ENCODE measurements at places on chromosomes 12 and 14.

- DNase-seq: no peak
Measured at GRCh38 chr12:18591473-18591872, 146.3 kb downstream of the PLCZ1 start.

DNA sequence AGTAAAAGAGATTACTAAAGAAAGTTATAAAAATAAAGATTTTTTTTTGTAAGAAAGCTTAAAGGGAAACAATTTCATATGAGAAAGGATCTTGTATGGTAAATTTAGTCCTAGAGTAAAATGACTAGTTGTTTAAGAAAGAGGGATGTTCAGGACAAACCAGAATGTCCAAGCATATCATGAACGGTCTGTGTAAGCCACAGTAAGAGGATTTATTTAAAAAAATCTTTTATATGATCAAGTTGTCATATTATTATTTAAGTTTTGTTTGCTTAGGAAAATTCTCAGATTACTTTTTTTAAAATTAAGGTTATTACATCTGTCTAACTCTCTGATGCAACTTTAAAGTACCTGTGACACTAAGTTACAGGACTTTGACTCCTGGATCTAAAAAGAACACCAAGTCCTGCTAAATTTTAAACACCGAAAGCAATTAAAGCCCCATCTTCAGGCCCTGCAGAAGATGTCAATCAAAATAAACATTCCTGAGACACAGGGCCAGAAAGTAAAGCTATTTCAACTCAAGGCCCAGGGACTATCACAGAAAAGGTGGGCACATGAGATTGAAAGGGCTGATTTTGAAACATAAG lies 17.3 kb upstream of the CCDC196 start:
- no peak for DNase-seq

DNA sequence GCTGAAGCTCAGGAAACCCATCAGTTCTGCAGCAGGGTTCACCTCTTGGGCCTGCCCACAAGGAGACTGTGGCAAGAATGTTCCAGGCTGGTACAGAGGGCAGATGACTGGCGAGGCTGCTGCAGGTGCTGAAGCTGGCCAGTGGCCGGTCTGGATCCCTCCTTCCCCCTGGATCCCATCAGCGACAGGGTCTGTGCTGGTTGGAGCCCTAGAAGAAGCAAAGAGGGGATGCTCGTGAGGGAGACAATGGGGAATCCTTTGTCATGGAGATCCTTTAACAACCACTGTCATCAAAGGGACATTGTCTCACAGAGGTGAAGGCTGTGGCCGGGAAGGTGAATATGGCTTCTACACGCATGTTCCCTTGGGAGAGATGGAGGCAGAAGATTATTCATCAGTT lies 211.4 kb upstream of the TMEM132C start:
- no peak for DNase-seq

- DNase-seq: no peak
Measured at GRCh38 chr12:26378711-26379110, 183.3 kb downstream of the SSPN start.

DNA sequence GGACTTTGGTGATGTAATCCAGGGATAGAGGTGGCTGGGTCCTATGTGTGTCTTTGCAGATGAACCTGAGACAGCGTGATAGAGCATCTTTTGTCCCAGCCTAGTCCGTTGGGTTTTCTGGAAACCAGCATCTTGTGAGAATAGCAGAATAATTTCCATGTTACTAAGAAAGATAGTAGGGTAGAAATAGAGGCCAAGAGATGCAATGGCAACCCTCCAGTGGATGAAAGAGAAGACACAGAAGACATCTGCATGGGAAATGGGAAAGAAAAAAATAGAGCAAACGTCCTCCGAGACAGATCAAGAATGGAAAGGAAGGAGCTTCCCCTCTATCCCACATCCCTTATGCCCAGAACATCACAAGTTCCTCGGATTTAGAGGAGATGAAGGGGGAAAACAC lies 409.3 kb upstream of the TMEM132C start:
- DNase-seq: no peak

DNA sequence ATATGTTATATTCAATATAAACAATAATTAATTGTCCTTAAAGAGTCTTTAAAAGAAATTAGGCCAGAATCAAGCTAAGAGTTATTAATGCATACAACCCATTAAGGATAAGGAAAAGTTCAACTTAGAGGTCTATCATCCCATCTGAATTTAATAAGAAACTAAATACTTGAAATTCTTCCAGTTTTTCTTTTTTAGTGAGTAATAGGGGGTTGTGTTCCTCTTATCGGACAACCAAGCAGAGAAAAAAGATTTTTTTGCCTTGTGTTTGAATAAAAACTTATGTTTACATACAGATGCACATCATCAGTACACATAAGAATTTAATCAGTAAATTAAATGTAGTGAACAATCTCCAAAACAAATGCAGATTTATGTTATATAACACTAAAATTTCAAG lies 32.5 kb downstream of the PAWR start:
- DNase-seq: no peak

DNA sequence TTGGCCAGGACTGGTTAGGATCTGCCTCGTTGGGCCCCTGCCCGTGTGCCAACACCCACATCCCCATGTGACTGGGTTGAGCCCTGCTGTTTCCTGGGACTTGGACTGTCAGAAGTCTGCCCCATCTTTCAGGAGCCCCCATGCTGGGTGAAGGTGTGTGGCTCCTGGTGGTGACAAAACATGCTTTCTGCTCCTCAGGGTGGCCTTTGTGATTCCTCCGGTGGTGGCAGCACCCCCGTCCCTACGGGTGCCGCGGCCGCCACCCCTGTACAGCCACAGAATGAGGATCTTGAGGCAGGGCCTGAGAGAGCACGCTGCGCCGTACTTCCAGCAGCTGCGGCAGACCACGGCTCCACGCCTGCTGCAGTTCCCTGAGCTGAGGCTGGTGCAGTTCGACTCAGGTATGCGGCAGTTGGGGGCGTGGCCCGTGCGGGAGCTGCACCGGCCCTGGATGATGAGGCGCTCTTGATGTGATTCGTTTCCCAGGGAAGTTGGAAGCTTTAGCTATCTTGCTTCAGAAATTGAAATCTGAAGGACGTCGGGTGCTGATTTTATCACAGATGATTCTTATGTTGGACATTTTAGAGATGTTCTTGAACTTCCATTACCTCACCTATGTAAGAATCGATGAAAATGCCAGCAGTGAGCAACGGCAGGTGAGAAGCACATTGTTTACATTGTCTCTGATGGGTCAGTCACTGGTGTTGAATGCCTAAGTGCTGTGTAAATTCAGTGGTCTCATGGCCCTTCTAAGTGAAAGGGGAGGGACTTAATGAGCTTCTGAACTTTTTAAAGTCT lies 80.0 kb downstream of the EP400 start:
- no peak for DNase-seq

DNA sequence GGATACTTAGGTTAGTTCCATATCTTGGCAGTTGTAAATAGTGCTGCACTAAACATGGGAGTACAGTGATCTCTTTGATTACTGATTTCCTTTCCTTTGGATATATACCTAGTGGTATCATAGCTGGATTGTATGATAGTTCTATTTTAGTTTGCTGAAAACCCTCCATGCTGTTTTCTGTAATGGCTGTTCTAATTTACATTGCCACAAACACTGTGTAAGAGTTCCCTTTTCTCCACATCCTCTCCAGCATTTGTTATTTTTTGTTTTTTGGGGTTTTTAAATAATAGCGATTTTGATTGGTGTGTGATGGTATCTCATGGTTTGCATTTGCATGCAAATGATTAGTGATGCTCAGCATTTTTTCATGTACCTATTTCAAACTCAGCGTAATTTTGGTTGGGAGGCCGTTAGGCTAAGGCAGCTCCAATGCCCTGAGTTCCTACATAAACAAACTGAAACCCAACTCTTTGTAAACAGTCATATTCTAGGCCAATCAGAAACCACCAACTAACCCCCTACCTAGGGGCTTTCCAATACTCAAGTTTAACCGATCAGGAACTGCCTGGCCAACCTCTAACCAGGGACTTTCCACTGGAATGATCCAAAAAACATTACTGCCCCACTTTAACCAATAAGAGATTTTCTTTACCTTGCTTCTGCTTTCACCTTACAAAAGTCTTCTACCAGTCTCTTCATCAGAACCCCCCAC lies 171.6 kb downstream of the FBXL14 start:
- DNase-seq: no peak

- no peak for DNase-seq
Measured at GRCh38 chr14:63875311-63875710, 22.5 kb downstream of the SYNE2 start.

- DNase-seq: no peak
Measured at GRCh38 chr14:24852312-24853060, 197.5 kb downstream of the STXBP6 start.

DNA sequence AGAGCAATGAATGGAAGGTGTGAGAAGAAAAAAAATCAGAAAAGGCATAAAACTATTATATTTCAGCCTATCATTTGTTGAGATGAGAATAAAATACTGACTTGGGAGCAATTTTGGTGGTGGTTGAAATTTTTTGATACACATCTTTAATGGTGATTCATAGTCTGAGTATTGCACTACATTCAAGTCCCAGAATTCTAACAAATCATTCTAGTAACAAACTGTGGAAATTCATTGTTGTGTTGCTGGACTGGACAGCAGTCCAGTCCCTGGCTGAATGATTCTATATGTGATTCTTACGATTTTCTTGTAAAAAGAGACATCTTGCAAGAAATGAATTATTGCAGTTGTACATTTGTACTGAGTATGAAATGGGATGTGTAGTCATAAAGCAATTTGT lies 268.6 kb downstream of the TRHDE start:
- DNase-seq: no peak

DNA sequence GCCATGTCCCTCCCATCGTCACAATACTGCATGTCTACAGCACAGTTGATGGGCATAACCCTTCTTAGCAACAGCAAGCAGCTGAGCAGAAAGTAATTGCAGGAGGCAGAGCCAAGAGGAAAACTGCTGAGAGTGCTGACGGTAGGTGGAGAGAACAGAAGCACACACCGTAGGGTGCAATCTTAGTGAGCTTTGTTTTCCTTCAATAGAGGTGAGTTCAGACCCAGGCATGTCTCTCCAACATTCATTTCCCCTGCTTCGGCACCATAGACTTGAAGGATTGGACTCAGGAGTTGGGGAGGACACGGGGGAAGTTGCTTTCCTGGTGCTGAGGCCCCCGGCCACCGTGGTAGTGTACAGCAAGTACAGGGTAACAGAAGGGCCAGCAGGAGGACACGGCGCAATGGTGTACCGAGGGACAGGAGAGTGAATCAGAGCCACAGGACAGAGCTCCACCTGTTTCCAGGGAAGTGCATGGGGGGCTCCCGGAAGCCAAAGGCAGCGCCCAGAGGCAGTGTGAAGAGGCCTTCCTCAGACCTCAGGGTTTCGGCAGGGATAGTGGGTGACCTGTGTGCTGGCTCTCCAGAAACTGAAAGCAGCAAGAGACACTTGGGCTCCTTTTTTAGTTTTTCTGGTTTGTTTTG lies 36.3 kb upstream of the SINHCAF start:
- no peak for DNase-seq

DNA sequence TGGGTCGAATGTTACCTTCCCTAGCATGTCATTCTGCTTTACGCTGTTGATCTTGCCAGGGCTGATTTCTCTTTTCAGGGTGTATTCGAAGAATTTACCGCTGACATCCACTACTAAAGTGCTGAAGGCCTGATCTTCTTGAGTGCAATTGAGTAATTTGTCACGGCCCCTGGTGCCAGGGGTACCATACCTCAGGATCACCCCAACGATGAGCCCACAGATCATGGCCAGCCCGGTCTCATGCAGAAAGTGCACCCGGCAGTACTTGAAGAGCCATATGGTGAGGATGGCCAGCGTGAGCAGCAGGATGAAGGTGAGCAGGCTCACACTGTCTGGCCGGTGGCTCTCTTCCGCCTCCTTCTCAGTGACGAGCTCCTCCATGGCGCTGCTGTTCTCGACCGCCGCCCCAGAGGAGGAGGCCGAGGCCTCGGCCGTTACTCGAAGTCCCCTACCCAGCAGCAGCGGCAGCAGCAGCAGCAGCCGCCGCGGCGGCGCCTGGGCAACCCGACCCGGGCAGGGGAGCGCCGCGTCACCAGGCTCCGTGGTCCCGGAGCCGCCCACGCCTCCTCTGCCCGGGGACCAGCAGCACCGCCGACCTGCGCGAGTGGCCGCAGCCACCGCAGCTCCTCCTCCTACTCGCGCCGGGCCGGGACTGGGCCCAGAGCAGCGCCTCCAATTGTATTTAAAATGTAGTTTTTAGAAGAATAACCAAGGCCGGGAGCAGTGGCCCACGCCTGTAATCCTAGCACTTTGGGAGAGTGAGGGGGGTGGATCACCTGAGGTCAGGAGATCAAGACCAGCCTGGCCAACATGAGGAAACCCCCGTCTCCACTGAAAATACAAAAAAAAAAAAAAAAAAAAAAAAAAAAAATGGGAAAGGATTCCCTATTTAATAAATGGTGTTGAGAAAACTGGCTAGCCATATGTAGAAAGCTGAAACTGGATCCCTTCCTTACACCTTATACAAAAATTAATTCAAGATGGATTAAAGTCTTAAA lies 58.5 kb upstream of the TMPO start:
- DNase-seq: no peak

GRCh38 chr12:32435921-32436705 lies 36.8 kb downstream of the FGD4 start:
- DNase-seq: no peak

GRCh38 chr12:114982760-114983159 lies 298.8 kb upstream of the TBX3 start:
- no peak for DNase-seq

DNA sequence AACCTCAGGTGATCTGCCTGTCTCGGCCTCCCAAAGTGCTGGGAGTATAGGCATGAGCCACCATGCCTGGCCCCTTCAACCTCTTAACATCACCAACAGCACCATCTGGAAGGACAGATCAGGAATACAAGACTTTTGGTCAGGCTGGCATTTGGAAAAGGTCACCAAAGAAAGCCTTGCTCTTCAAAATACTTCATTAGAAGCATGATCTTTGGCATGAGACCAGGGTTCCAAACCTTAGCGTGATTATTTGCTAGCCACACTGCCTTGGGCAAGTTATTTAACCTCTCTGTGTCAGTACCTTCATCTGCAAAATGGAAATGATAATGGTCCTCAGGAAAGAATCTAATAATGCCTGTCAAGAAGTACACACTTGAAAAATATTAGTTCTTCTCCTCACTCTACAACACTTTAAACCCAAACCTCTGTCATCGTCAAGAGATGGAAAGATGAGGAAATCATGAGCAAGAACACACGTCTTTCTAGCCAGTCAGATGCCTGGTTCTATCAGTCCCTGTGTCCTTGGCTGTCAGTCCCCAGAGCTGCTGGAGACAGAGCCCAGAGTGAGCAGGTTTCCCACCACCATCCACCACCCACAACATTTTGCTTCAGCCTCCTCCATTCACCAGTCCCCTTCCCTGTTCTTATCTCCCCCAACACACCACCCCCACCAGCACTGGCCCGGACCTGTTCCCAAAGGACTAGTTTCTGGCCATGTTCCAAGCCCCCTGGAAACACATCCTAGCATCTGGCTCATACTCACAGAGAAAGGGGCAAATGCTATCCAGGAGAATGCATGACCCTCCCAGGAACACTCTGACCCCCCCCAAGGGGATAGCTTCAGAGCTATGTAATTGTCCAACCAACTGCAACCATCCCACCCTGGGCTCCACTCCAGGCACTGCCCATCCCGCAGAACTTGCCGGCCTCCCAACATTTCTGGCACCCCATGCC lies 2.0 kb downstream of the ADCY6 start:
- DNase-seq: no peak

All from CD4-positive, alpha-beta T cell (primary cell).